ENCODE measurements at places on chromosomes 7 and 10.
A peak's percentile ranks its signal among the peaks of the same experiment; 100 is the strongest.

GRCh38 chr7:76358011-76358480, 745 bp downstream of the YWHAG start:
- peaks cover 27% of the 10 kb centered on the region for H3K4me1 ChIP-seq
- H3K27ac ChIP-seq: peak overlapping the region; percentile 89
- H3K27me3 ChIP-seq: no peaks in the 10 kb centered on the region
- peaks cover 27% of the 10 kb centered on the region for H3K36me3 ChIP-seq
- peak overlapping the region; percentile 93 for H3K4me3 ChIP-seq
- DNase-seq: no peak

DNA sequence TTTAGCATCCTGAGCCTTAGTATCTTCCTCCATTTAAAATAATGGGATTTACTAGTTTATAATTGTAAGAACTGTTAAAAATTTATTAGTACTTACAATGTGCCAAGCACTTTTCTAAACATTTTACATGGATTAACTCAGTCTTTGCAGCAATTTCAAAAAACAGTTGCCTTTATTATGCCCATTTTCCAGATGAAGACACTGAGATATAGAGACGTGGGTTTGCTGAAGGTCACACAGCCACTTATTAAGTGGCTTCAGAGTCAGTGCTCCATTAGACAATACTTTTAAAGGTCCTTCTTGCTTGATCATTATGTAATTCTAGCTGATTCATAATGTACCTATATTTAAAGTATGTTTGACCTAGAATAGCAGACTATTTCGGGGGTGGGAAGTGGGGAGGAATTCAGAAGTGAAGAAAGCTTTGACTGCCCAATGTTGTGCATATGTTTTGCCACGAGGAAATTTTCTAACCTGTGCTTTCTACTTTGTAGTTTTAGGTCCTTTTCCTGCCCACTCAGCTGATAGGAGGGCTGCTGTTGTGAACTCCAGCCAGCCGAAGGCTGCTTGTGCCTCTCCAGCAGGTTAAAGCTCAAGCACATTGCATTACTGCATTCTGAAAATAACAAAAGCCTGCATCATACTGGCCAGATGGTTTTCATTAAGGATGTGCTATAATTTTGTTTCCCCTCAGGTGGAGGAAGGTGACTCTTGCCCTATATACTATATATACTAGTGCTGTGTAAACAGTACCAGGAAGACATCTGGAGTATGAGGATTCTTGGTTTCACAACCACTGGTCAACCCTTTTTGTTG, 4.3 kb downstream of the PLEKHA8 start:
- DNase-seq: no peak
- peaks cover 5% of the 10 kb centered on the region for H3K4me1 ChIP-seq
- H3K36me3 ChIP-seq: peaks cover 4% of the 10 kb centered on the region
- H3K27ac ChIP-seq: no peak overlapping the region
- H3K4me3 ChIP-seq: no peak overlapping the region

DNA sequence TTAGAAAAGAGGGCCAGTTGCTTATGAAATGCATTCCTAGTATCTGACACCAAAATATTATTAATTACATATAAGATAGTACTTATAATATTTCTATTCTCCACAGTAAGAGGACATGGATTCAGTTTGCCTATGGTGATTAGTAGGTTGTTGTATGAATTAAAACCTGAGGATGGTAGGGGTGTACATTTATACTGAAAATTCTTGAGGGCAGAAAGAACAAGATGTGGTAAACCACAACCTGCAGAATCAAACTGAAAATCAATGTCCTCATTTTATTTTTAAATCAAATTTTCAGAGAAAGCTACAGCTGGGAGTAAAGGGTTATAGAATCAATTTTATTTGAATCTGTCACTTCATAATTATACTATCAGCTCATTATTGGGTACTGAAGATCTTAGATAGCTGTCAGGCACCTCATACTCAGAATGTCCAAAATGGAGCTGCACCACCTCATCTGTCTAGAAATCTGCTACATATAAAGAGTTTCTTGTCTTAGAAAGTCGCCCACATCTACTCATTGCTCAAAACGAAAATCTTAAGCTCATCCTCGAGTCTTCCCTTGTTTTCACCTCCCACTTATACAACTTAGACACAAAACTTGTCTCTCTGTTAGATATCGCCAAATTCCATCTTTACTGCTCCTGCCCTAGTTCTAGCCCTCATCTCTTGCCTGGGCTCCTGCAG, 65.4 kb downstream of the MYO3A start:
- peaks cover 27% of the 10 kb centered on the region for H3K27me3 ChIP-seq
- H3K4me1 ChIP-seq: no peaks in the 10 kb centered on the region
- no peak overlapping the region for H3K27ac ChIP-seq
- DNase-seq: no peak
- H3K4me3 ChIP-seq: no peak overlapping the region

- H3K4me3 ChIP-seq: no peak overlapping the region
- no peaks in the 10 kb centered on the region for H3K4me1 ChIP-seq
- no peak overlapping the region for H3K27ac ChIP-seq
- peaks cover 23% of the 10 kb centered on the region for H3K27me3 ChIP-seq
- no peak for DNase-seq
Measured at GRCh38 chr7:44144426-44144967, 3.4 kb upstream of the MYL7 start.

DNA sequence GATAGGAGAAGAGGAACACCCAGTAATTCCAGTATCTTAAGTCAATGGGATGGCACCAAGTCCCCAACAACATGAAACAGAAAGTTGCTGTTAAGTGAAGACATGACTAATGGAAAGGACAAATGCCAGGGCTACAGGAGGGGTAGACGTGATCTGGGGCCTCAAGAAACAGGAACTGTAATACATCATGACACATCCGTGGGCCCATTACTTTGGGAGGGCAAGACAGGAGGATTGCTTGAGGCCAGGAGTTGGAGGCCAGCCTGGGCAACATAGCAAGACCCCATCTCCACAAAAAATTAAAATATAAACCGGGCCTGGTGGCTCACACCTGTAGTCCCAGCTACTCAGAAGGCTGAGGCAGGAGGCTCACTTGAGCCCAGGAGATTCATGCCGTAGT, 408.6 kb upstream of the PRKCQ start:
- H3K27ac ChIP-seq: peak overlapping the region; percentile 29
- H3K4me3 ChIP-seq: no peak overlapping the region
- no peaks in the 10 kb centered on the region for H3K36me3 ChIP-seq
- DNase-seq: no peak
- H3K27me3 ChIP-seq: no peaks in the 10 kb centered on the region

GRCh38 chr7:107768263-107768662, 24.3 kb downstream of the CBLL1 start:
- H3K27ac ChIP-seq: no peak overlapping the region
- H3K4me3 ChIP-seq: no peak overlapping the region
- peaks cover 5% of the 10 kb centered on the region for H3K4me1 ChIP-seq

DNA sequence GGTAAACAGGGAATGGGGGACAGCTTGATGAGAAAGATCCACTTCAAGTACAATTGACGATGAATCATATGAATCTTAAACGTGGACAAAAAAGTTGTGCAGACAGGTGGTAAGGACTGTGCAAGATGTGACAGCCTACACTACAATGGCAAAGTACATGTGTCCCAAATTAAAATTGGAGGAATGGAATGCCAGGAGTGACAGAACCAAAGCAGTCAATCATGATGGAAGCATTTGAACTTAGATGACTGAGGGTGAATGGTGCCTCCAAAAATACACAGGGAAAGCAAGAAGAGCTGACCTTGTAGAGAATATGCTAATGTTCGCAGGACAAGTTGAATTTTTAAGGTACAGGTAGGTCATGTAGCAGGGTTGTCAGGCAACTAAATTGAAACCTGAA, 150.3 kb upstream of the WNT16 start:
- peaks cover 20% of the 10 kb centered on the region for H3K27me3 ChIP-seq
- DNase-seq: no peak
- H3K27ac ChIP-seq: no peak overlapping the region
- no peaks in the 10 kb centered on the region for H3K4me1 ChIP-seq
- H3K36me3 ChIP-seq: no peaks in the 10 kb centered on the region
- no peak overlapping the region for H3K4me3 ChIP-seq

- peaks cover 54% of the 10 kb centered on the region for H3K27me3 ChIP-seq
- no peak overlapping the region for H3K4me3 ChIP-seq
- DNase-seq: no peak
Measured at GRCh38 chr7:21160401-21160800, 267.5 kb upstream of the SP4 start.

DNA sequence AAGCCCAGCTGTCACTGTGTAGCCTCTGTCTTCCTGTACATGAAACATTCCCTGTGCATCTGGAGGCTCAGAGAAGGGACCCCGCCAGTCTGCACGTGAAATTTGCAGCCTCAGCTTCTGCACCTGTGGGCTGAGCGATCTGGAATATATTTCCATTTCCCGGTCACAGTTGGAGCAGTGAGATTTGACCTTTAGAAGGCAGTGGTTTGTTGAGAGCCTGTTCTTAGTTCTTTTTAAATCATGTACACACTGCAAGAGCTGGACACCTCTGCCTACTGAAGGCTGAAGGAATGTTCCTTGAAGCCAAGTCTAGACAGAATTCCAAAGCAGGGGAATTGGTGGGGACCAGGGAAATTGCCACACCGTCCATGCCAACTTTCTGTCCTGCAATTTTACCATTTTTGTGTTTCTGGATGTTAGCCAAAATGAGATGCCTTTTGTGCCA, 706.6 kb downstream of the INHBA start:
- no peaks in the 10 kb centered on the region for H3K36me3 ChIP-seq
- no peaks in the 10 kb centered on the region for H3K4me1 ChIP-seq
- H3K4me3 ChIP-seq: no peak overlapping the region
- DNase-seq: no peak

DNA sequence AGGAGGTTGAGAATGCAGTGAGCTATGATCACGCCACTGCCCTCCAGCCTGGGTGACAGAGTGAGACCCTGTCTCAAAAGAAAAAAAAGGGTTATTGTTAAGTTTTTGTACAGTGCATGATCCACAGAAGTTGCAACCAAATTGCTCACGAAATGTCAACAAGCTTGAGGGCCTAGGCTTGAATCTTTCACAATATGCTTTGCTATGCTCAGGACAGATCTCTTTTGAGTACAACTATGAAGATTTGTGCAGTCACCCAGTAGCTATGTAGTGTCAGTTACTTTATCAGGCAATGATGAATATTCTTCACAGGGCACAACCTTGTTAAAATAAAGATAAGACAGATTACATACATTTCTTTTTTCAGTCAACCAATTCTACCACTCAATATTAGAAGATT, 109.2 kb downstream of the PRTFDC1 start:
- no peaks in the 10 kb centered on the region for H3K4me1 ChIP-seq
- no peaks in the 10 kb centered on the region for H3K36me3 ChIP-seq
- DNase-seq: no peak
- H3K27ac ChIP-seq: no peak overlapping the region
- peaks cover 10% of the 10 kb centered on the region for H3K27me3 ChIP-seq

GRCh38 chr7:154836021-154836448, 166.9 kb downstream of the PAXIP1 start:
- no peak overlapping the region for H3K4me3 ChIP-seq
- no peaks in the 10 kb centered on the region for H3K4me1 ChIP-seq
- H3K27me3 ChIP-seq: peaks cover 32% of the 10 kb centered on the region
- H3K27ac ChIP-seq: no peak overlapping the region
- DNase-seq: no peak

- no peak for DNase-seq
- no peak overlapping the region for H3K27ac ChIP-seq
- no peaks in the 10 kb centered on the region for H3K36me3 ChIP-seq
- no peaks in the 10 kb centered on the region for H3K27me3 ChIP-seq
Measured at GRCh38 chr7:115024276-115024675, 102.4 kb downstream of the MDFIC start.

DNA sequence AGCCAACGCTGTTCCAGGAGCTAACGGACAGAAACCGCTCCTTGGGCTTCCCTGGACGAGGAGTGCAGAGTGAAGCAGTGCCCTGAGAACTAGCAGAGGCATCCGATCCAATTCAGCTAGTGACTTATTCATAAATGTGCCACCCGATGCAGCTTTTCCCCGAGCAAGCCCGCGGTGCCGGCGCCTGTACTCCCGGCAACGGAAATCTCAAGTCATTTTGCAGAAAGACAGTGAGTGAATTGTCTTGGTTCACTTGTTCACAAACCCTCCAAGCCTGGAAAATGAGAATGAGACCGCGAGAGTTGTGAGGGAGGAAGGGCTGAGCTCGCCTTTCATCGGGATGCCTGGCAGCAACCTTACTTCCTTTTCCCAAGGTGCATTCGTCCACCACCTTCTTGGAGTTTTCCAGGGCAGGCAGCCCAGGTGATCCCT, 87.5 kb downstream of the COBL start:
- H3K4me3 ChIP-seq: no peak overlapping the region
- peaks cover 2% of the 10 kb centered on the region for H3K36me3 ChIP-seq

DNA sequence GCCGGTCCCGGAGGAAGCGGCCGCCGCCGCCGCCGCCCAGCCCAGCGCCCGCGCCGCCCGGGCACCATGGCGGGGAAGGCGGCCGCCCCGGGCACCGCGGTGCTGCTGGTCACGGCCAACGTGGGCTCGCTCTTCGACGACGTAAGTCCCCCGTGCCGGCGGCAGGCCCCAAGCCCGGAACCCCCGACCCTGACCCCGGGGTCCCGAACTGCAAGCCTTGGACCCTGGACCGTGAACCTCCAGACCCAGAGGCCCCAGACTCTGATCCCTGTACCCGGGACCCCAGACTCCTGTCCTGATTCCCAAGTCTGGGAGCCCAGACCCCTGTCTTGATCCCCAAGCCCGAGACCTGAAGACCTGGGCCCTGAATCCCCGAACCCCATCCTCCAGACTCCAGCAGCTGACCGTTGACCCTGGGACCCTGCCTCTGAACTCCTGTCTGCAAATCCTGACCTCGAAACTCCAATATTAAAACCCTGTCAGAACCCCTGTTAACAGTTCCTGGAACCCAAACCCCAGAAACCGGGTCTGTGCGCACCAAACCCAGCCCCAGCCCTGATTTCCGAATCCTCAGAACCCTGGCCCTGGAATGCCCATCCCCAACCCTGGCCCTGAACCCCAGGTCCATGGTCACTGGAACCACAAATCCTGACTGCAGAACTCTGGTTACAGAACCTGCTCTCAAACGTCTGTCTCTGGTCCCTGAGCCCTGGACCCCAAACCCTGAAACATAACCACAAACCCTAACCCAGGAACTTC, 623 bp downstream of the INPP5A start:
- H3K36me3 ChIP-seq: peaks cover 9% of the 10 kb centered on the region
- no peak for DNase-seq
- H3K27ac ChIP-seq: peak overlapping the region; percentile 82
- H3K27me3 ChIP-seq: peaks cover 4% of the 10 kb centered on the region
- H3K4me3 ChIP-seq: peak overlapping the region; percentile 91

- no peak overlapping the region for H3K4me3 ChIP-seq
- DNase-seq: no peak
- no peak overlapping the region for H3K27ac ChIP-seq
Measured at GRCh38 chr7:127208860-127209259, 43.9 kb downstream of the GRM8 start.

DNA sequence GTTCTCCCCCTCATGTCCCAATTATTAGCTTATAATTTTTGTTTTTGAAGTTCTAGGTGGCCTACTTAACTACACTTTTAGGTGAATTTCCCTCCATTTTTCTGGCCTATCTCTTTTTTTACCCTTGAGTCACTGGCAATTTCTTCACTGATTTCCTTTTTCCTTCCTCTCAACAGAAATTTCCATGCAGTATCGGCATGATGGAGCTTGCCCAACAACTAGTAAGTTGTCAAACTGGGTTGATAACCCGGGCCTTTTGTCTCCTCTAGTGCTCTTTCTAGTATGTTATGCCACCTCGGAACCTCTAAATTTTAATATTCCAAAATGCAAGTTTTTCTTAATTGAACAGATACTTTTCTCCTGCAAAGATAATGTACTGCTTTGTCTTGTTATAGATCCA, 147.1 kb downstream of the MLLT10 start:
- no peak overlapping the region for H3K27ac ChIP-seq
- DNase-seq: no peak
- peaks cover 14% of the 10 kb centered on the region for H3K36me3 ChIP-seq

- no peaks in the 10 kb centered on the region for H3K36me3 ChIP-seq
- H3K4me3 ChIP-seq: peak overlapping the region; percentile 42
- H3K27me3 ChIP-seq: no peaks in the 10 kb centered on the region
- peak overlapping the region; percentile 65 for H3K27ac ChIP-seq
- H3K4me1 ChIP-seq: peaks cover 43% of the 10 kb centered on the region
- peak; percentile 30 for DNase-seq
Measured at GRCh38 chr10:88194041-88194887, 330.8 kb downstream of the PTEN start.

Measured in central memory CD8-positive, alpha-beta T cell (primary cell).